ENCODE measurements at places on chromosomes 5 and 9.

DNA sequence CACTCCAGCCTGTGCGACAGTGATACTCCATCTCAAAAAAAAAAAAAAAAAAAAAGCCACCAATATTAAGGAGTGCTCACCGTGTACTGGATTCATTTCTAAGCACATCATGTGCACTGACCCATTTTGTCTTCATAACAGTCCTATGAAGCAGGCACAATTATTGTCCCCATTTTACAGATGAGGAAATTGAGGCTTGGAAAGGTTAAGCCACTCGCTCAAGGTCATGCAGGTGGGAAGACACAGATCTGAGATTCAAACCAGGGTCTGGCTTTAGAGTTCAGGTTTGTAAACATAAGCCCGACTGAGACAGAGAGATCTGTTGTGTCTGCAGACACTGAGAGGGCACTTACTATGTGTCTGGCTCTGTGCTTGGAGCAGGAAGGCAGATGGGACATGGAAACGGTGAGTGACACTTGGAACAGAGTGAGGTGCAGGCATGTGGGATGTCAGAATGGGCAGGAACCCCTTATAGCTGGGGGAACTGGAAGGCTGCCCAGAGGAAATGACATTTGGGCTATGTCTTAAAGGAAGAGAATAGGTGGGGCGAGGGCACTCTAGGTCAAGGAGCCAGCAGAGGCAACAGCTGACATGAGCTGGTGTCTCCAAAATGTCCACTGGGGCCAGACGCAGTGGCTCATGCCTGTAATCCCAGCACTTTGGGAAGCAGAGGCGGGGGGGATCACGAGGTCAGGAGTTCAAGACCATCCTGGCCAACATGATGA lies 69.9 kb downstream of the STK10 start:
- DNase-seq: no peak

DNA sequence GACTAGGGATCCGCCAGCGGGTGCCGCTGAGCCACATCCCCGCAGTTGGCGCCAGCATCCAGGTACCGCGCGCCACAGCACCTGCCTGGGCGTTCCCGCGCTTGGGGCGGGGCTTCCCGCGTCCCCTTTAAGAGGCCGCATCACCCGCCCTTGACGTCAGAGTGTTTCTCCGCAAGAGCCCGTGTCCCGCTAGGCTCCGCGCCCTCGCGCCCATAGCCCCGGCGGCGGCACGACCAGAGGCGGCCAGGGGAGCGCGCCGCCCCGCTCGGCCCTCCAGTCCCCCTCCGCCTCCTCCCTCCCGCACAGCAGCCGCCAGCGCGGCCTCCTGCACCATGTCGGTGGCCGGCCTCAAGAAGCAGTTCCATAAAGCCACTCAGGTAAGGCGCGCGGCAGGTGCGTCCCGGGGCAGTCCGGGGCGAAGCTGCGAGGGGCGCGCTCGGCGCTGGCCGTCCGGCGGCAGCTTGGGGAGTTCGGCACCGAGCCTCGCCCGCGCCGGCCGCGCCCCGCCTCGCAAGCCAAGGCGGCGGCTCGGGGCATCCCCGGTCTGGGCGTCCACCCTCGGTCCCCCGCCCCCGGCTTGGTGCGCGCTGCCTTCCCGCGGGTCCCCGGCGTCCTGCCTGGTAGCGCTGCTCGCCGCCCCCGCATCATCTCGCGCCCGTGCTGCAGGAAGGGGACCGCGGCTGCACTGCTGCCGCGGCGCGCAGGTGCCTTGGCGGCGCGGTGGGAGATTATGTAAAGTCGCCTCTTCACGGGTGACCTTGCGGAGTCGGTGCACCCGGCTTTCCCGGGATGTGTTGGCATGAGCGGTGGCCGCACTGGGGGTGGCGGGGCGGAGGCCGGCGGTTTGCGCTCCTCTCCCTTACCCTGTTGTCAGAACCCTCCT lies at the start of gene SH3GL2:
SH3GL2 (plus strand) TSS at position 156 of the 883 bp plus-strand sequence.
- no peak for DNase-seq

- DNase-seq: no peak
Measured at GRCh38 chr9:35741740-35742139, 7.3 kb downstream of the GBA2 start.

- DNase-seq: no peak
Measured at GRCh38 chr5:177510567-177511053, 984 bp upstream of the DOK3 start.

DNA sequence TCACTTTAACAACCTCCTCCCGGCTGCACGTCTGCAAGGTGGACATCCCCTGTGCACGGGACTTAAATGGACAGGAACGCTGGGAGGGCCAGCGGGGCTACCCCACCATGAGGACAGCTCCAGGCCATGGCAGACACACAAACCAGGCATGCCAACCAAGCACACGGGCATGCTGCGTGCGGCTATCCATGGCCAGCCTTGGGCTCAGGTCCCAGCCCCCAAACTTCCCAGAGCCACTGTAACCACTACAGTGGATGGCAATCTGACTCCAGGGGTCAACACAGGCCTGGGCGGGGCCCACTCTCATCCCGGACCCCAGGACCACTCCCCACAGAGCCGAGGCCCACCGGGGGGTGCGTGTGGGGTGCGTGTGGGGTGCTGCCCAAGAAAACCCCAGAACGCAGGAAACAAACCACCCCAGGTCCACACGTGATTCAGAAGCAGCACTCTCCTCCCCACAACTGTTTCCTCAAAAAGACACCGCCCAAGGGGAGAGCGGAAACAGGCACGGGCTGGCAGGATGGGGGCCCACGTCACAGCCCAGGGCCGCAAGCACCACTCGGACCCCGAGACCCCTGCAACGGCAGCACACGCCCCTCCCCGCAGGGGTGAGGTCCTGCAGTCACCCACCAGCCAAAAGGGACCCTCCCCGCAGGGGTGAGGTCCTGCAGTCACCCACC lies 7.4 kb downstream of the SLC12A7 start:
- DNase-seq: no peak

- DNase-seq: no peak
Measured at GRCh38 chr5:116045821-116046220, 13.5 kb downstream of the ARL14EPL start.

- DNase-seq: no peak
Measured at GRCh38 chr5:102451082-102451481, 47.7 kb downstream of the SLCO6A1 start.

DNA sequence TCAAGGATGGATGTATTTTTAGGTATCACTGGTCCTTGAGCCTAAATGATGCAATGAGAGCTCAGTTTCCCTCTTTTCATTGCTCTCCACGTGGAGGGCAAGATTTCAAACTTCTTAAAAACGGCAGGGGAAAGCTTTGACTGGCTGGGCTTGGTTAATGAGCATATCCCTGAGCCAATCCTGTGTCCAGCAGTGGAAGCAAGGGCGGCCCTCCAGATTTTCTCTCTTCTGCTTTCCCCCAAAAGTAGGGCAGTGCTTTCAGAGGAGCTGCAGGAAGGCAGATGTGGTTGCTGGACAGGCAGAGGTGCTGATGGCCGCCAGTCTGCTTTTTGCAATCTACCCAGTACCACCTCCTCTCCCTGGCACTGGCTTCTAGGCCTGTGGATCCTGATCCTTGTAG lies 30.0 kb upstream of the TBC1D2 start:
- DNase-seq: no peak

GRCh38 chr9:35908504-35909125 lies 675 bp upstream of the SPAAR start:
- DNase-seq: no peak
